ENCODE measurements at places on chromosomes 6 and 20.

DNA sequence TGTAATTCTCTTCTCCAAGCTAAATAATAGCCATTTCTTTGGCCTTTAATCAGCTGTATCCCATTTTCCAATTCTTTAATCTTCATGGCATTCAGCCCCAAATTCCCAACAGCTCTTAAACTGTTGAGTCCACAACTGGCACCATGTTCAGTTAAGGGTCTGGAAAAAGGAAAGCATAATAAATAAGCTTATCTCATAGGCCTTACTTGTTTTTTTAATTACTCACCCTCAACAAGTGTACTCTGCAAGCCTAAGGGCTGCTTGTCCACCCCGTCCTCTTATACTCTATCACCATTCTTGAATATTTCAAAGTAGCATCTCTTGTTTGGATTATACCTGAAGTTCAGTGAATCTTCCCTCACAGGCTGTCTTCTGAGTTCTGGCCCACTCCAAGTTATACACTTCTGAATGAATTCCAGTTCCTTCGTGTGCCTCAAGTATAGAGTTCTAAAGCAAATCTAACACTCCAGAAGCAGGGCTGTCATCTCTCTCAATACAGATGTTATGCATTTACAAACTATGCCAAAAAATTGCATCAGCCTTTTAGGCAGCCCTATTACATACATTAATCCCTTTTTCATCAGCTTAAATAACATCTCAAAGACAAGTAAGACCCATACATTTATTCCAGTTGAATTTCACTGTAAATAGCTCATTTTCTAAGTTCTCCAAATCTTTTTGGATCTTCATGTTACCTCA, 98.7 kb downstream of the COL21A1 start:
- no peak for DNase-seq

GRCh38 chr6:47344022-47344421, 34.3 kb upstream of the TNFRSF21 start:
- no peak for DNase-seq

- no peak for DNase-seq
These were observed 635 bp downstream of the SLC35B3 start for GRCh38 chr6:8434727-8435092.

- DNase-seq = no peak
These were observed 287.3 kb upstream of the TSHZ2 start for GRCh38 chr20:52684905-52685304.

DNA sequence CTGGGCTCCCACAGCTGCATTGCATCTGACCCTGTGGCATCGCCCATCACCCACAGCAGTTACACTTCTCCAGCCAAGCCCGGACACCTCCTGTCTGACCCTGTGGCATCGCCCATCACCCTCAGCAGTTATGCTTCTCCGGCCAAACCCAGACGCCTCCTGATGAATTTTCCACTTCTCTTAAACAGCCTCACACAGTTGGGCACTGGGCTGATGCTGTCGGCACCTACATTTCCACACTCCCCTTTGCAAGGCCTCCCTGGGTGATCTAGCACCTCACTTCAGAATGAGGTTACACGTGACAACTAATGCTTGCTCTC, 175.2 kb upstream of the ARID1B start:
- no peak for DNase-seq

DNA sequence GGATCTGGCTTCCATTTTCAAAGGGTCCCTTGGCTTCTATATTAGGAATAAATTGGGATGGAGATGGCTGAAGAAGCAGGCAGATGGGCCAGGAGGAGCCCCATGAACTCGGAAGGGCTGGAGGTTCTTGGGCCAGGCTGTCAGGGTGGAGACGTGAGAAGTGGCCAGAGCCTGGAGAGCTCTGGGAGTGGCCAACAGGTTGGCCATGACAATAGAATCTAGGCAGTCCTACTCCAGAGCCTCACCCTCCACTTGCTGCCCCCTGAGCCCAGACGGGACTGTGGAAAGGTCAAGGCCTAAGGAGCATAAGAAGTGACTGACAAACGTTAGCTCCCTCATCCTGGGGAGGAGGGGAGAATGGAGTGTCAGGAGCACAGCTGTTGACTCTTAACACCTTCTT, 62.1 kb downstream of the STK35 start:
- DNase-seq = no peak

DNA sequence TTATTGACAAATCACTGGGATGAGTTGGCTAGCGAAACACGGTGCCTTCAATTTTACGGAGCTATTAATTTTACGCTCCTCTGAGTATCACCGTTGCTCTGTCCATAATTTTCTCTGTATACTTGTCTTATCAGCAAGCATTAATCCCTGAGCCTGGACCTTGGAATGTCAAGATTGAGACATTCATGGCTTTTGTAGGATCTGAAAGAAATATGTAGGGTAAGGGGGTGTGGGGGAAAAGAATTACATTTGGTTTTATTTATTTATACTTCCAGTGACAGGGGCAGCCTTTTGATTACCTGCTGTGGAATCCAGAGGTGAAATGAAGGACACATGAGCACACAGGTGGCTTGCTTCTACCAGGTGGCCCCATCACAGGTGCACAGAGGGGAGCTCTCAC, 46.6 kb downstream of the DTD1 start:
- DNase-seq = no peak

DNA sequence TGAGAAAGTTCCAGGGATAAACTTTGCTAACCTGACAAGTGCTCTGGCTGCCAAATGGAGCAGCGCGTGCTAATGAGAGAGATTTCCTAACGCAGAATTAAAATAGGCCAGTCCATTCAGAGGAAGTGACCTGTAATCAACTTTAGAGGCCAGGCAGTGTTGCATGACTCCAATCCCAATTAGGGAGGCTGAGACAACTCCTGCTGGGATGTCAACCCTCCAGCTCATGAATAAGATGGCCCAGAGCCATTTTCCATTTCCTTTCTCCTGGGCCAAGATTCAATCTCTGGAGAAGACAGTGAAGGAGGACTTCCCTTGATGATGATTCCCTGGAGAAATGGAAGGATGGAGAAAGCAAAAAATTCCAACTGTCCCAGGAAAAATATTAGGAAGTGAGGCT, 241.5 kb upstream of the RNF24 start:
- no peak for DNase-seq

DNA sequence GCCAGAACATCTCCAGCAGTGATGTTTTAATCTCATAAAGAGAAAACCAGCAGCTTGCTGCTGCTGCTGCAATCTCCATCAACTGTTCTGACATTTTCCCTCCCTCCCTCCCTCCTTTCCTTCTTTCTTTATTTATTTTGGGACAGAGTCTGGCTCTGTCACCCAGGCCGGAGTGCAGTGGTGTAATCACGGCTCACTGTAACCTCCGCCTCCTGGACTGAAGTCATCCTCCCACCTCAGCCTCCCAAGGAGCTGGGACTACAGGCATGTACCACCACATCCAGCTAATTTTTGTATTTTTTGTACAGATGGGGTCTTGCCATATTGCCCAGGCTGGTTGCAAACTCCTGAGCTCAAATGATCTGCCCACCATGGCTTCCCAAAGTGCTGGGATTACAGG, 5.7 kb downstream of the ELOVL5 start:
- DNase-seq = no peak

GRCh38 chr6:28900577-28901256, 23.1 kb downstream of the TRIM27 start:
- DNase-seq = no peak

DNA sequence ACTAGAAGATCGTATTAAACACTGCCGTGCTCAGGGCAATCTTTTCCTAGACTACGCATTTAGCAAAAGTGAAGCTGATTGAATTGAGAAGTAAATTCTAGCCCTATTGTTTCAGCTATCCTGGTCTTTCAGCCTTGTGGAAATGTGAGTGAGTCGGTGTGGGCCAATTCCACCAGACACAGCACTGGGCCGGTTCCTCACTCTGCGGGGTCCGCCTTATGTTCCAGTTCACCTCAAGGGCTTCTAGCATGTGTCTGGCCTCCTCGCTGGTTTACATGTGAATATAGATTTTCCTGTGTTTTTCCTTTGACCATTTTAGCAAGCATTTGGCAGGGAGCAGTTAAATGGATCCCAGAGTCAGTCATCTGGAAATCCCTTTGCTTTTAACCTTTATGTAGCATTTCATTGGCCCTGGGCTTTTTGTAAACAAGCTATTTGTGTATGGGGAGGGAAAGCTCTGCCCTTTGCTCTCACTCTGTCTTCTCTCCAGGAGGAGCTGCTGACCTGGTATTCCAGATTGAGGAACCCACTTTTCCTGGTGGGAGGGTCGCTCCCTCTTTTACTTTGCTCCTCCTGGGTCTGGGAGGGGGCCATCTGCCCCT, 12.4 kb upstream of the GTSF1L start:
- DNase-seq = no peak

DNA sequence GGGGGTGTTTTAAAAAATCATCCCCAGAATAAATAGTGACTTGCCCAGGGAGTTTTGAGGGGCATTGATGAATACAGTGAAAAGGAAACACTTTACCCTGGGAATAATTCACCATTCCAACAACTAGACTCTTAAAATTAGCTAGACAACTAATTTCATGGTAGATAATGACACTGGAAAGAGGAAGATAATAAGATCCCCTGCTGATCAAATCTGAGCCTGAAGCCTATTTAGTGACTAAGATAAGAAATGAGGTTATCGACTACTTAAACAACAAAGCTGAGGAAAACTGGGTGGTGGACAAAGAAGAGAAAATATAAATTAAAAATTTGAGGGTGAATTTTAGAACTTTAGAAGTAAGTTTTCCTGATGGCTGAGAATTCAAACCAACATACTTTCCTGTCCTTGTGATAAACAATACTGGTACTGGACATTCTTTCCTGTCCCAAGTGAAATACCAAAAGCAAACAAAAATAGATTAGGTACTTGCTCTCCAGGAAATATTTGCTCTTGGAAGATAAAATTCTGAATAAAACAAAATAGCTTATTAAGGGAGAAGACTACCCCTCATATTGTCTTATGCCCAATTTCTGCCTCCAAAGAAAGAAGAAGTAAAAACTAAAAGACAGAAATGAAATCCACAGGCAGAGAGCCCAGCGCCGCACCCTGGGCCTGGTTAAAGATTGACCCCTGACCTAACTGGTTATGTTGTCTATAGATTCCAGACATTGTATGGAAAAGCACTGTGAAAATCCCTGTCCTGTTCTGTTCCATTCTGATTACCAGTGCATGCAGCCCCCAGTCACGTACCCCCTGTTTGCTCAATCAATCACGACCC, 64.0 kb upstream of the ADGRF4 start:
- DNase-seq = no peak

DNA sequence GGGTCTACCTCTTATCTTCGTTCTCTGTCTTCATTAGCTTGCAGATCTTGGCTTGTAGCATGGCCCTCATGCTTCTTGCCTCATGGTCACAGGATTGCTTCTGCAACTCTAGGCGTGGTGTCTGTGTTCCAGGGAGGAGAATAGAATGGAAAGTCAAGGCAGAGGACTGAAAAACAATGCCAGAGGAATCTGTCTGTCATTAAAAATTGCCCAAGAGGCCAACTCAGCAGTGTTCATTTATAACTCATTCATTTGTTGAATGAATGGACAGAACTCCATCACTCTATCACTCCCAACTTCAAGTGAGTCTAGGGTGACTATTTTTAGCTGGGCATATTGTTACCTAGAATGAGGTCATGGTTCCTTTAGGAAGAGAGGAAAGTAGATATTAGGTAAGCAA, 179.6 kb downstream of the UST start:
- no peak for DNase-seq

DNA sequence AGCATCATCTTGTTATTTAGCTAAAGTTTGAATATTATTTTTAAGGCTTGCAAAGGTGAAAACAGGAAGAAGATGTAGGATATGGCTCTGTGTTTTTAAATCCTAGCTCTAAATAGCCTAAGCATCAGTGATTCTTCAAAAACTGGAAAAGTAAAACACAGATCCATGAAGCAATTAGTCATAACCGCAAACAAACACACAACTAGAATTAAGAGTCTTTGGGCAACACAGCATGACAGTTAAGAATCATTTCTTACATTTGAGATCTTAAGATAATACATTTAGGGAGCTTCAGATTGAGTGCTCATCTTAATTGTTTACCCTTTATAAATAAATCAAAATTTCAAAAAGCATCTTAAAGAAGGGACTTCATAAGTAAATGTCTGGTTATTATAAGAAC, 115.8 kb upstream of the MAP7 start:
- no peak for DNase-seq

DNA sequence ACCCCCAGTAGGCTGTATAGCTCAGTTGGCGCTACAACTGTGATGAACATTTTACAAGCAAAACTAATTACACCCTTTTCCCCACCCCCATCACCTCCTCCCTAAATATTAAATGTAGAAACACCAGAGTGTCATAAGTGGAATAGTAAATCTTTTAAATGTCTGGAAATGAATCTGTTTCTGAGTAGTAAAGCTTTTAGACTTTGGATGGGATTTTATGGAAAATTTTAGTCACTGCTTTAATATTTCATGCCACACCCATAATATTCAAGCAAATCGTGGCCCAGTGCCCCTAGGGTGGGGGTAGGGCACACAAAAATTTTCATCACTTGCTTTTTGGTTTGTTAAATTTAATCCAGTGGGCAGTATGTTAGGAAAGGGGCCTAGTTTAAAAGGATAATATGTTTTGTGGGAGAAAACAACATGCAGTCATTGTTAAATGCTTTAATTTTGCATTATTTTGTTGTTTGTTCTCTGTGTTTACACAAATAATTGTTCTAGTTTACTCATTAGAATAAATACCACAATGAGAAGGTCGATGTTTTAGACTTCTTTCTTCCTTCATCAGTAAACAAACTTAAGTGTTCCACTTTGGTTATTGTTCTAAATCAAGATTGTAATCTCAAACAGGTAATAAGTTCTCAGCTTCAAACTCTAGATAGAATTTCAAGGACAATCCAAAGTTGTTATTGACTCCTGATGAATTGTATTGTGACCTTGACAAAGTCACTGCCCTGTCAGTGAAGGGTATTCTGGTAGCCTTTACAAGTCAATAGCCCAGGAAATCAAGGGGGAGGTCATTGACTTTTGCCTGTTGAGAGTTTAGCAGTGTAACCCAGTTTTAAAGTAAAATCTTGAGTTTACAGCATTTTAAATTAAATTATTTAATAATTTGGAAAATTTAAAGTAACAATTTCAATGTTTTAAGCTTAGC, 79.2 kb downstream of the CBFA2T2 start:
- DNase-seq = no peak

GRCh38 chr6:16181439-16182297, 52.8 kb downstream of the MYLIP start:
- DNase-seq = no peak

DNA sequence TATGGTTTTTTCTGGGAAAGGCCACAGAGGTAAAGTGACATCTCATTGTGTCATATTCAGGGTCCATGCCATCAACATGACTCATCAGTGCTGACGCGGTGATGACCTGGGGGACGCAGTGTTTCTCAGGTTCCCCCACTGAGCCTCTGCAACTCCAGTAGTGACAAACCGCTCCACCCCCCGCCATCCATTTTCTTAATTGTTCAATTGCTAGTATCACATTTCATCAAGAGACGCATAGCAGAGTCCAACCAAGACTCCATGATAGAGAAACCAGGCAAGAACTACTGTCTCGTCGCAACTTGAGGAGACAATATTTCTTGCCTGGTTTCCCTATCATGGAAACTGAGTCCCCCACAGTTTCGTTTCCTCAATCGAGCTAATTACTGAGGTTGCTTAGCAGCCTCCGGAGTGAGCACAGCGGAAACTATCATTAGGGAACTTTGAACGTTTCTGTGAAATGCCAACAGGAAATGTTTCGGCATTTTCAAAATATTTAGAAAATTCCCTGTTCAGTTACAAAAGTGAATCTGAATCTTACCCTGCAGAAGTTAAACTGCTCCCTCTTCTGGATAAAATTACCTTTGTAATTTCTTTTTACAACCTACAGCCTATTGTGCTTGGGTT, 12.2 kb upstream of the SERPINB1 start:
- DNase-seq = no peak

GRCh38 chr6:11432713-11433450, 104.7 kb upstream of the TMEM170B start:
- no peak for DNase-seq

Measured in NCI-H1048 (cell line).